ENCODE measurements at places on chromosomes 12 and 14.

DNA sequence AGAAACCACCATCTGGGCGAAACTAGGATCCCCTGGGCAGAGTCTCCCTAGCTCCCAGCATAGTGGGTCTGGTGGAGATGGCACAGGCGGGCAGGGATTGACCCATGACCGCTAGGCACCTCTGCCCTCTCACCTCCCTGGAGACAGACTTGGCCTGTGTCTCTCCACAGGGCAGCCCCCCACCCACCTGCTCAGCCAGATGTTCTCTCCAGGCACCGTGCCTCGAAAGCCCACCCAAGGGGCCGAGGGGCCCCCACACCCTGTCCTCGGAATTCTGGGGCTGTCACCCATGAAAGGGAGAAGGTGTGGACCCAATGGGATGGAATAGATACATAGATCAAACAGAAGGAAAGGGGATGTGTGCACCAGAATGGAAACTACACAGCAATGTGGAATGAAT lies 229.1 kb upstream of the RTL1 start:
- no peak for DNase-seq

GRCh38 chr14:24376448-24377070 lies 8.6 kb downstream of the NFATC4 start:
- DNase-seq, result no peak

GRCh38 chr14:50362764-50363713 lies 33.6 kb downstream of the CDKL1 start:
- DNase-seq, result peak; percentile 48

GRCh38 chr12:130715998-130716968 lies at the start of gene RIMBP2:
TSS of gene RIMBP2 (minus strand) at chr12:130716299. CDS start at chr12:130479013, 237,286 bp downstream.
- peak; percentile 58 for DNase-seq

DNA sequence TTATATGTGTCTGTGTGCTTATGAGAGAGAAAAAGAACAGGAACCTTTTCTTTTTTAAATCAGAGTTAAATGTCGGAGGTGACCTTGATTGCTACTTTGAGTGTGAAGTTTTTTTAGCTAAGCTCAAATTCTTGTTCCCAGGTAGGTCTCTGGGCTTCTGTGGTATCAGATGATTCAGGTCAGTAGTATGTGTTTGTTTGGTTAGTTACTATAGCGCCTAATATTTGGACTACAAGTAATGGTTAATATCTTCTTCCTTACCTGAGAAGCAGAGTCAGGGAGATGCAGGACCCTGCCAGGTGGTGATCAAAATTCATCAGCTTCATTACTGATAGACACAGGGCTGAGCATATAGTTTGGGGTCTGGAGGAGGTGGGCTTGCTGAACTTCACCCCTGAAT lies 30.8 kb downstream of the ADCK1 start:
- no peak for DNase-seq
